ENCODE measurements at places on chromosomes 12 and 14. TPM values are rescaled to one million over a fixed set of nuclear protein-coding genes. Genes with fewer than 3 reads are reported as not detected.

PLEK2 gene
- 44.4 TPM for total RNA-seq

GRCh38 chr14:102419716-102420115, 57.0 kb downstream of the TECPR2 start:
- DNase-seq: no peak

DNA sequence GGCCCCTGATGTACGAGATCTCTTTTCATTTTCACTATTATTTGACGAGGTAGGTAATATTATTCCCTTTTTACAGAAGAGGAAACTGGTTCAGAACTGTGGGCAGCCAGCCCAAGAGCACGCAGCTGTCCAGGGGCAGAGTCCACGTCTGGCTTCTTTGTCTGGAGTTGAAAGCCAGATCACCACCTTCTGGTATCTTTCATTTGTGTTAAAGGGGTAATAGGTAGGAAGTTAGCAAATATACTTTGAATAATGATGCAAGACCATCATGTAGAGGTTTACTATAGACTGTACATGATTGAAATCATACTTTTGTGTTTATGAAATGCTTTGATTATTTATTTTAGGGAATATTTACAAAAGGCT, 144.1 kb upstream of the AMIGO2 start:
- no peak for DNase-seq

- DNase-seq: no peak
Measured at GRCh38 chr14:104115691-104116287, 22.6 kb upstream of the KIF26A start.

GRCh38 chr14:66403183-66403582, 83.0 kb upstream of the CCDC196 start:
- no peak for DNase-seq

All from kidney epithelial cell (primary cell).